ENCODE measurements at places on chromosomes 1 and 21.

- peak; percentile 60 for DNase-seq
Observed at GRCh38 chr1:241591317-241591716, 48.9 kb downstream of the CHML start.

- no peak for DNase-seq
Observed at GRCh38 chr1:32881291-32881690, 5.0 kb upstream of the HPCA start.

- no peak for DNase-seq
Observed at GRCh38 chr21:46077674-46078101, 20.2 kb upstream of the COL6A2 start.

GRCh38 chr1:112702420-112703261 lies 4.3 kb downstream of the RHOC start:
- DNase-seq, result no peak

DNA sequence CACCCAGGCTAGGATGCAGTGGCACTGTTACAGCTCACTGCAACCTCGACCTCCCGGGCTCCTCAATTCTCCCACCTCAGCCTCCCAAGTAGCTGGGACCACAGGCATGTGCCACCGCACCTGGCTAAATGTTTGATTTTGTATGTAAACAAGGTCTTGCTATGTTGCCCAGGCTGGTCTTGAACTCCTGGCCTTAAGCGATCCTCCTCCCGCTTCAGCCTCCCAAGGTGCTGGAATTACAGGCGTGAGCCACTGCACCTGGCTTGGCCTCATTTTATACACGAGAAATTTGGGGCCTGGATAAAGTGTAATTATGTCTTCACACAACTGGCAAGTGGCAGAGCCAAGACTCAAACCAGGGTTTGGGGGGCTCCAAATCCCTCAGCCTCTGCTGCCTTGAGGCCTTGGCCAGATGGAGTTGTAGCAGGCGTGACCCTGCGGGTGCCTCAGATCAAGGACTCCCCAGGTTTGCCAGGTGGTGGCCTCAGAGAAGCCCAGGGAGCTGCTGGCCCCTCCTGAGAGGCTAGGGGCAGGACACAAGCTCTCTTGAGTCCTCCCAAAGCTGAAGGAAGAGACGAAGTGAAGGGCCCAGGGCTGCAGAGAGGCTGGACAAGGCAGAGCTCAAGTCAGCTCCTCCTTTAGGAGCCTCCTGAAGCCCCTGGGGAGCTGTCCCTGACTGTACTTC lies 61.7 kb downstream of the MDM4 start:
- no peak for DNase-seq

GRCh38 chr1:245197911-245198379 lies 43.2 kb downstream of the KIF26B start:
- DNase-seq, result peak; percentile 73

- DNase-seq, result peak; percentile 36
Observed at GRCh38 chr21:33478935-33479678, 667 bp downstream of the TMEM50B start.

- no peak for DNase-seq
Observed at GRCh38 chr1:26470878-26471497, 1.3 kb upstream of the HMGN2 start.

DNA sequence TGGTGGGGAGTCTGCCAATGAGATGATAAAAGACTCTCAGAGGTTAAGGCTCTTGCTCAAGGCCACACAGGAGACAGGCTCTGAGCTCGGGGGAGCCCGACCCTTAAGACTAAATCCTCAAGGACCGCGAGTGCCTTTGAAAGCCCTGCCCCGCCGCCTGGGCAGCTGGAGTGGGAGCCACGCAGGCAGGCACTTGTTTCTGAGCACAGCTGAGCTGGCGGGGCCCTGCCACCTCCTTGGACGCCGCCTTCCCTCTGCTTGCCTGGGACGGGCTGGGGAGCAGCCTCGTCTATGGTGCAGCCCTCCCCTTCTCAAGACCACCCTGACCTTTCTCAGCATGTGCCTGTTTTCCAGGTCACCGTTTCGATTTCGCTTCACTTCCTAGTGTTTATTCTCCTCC lies 169.3 kb downstream of the CAMTA1 start:
- DNase-seq, result no peak

DNA sequence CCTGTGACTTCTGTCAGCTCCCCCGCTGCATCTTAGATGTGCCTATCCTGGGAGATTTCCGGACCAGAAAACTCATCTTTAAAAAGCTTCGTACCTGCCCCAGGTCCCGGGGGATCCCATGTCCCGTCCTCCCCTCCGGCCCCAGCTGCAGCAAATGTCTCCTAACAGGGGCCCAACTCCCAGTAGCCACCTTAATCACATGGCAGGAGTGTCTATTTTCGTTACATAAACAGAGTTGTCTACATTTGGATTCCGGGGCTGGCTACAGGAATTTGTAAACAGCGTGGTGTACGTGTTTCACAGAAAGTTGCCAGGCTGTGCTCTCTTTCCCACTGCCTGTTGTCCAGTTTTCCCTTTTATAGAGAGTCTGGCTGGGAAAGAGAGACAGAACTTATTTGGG lies 17.9 kb upstream of the KCNE2 start:
- DNase-seq, result peak; percentile 33

DNA sequence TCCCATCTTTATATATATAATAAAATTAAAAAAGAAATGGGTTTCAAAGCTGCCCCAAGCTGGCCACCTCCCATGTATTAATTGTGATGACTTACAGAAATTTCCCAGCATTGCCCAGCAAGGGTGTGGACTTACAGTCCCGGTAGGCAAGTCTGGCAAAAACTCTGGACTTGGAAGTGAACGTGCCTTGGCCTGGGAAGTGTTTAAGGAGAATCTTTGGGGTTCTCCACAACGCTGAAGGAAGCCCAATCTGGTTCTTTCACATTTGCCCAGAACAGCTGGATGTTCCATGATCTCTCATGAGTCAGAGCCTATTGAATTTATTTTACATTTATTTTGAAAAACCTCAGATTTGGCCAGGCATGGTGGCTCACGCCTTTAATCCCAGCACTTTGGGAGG lies 98.4 kb upstream of the SLC45A1 start:
- no peak for DNase-seq

DNA sequence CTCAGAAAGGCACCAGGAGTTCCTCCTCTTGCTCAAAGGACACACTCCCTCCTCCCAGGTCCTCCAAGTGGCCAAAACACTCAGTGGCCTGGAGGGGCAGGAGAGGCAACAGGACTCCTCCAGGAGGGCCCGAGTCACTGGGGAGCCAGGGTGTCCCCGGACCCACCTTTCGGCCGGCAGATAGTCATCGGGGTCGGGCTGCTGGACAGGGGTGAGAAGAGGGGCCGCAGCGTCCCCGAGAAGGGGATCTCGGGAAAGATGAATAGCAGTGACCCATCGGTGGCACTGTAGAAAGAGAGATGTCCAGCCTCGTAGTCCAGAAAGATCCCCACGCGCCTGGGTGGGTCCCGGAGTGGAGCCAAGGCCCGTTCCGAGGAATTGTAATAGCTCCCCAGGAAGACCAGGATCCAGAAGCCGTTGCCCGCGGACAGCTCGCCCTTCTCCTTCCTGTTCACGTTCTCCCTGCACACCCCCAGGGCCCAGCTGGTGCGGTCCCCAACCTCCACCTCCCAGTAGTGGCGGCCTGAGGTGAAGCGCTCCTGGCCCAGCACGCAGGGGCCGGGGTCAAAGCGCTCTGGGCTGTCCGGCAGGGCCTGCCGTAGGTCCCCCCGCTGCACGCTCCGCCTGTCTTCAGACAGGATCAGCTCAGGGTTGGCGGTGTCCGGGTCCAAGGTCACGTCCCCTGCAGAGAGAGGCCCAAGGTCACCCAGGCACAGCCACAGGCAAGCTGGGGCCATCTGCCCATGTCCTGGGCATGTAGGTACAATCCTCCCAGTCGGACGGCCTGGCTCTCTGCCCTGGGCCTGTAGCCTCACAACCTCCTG lies 11.9 kb downstream of the TRIM11 start:
- no peak for DNase-seq

GRCh38 chr1:64678366-64678765 lies 66.5 kb upstream of the RAVER2 start:
- DNase-seq, result no peak

GRCh38 chr1:32761936-32762335 lies 55.2 kb downstream of the YARS1 start:
- no peak for DNase-seq

DNA sequence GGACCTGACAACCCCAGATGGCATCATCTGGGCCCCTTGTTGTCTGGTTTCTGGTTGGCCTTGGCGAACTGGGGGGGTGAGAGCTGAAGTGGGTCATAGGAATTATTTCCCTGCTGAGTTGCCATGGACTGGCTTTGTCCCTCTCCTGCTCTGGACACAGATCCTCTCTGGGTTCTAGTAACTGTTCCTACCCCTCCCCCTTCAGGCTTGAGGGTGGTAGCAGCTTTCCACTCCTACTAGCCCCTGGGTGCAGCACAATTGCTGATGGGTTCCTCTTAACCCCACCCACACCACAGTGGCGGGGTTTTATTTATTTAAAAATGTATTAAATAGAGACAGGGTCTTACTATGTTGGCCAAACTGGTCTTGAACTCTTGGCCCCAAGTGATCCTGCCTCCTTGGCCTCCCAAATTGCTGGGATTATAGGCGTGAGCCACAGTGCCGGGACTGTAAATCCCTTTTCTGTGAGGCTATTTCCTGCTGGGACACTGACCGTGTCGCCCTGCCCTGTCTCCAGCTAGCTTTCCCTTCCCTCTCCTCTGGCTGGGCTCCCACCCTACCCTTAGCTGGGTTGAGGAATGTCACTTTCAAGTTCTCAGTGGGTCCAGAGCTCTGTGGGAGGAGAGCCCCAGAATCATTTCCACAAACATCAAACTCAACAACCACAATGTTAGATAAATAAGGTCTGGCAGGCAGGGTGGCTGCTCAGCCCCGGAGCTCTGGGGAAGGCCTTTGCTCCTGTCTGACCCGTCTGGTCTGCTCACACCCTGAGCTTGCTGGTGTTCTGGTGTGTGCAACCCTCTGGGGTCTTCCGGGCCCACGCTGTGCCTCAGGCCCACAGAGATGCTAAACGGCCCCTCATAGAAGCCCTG lies 112.7 kb upstream of the WNT4 start:
- peak; percentile 9 for DNase-seq

GRCh38 chr1:161492827-161493226 lies 12.4 kb upstream of the FCGR2A start:
- no peak for DNase-seq

- no peak for DNase-seq
Observed at GRCh38 chr1:116201911-116202310, 90.7 kb downstream of the MAB21L3 start.

- no peak for DNase-seq
Observed at GRCh38 chr21:41594268-41594667, 86.3 kb upstream of the TMPRSS2 start.

DNA sequence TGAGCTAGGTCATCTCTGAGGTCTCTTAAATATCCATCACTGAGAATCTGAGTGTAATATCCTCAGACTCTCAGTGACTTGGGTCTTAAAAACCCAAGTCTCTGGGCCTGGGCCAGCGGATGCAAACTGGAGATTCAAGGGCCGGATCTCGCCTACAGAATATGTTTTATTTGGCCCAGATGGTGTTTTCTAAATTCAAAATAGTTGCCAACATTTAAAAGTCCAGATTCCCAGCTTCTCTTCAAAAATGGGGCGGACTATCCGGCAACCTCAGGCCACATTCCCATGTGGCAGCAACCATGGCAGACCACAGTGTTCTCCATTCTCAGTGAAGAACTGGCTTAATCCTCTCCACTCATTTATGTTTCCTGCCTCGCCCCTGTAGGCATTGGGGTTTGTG lies 12.7 kb upstream of the HEYL start:
- no peak for DNase-seq

DNA sequence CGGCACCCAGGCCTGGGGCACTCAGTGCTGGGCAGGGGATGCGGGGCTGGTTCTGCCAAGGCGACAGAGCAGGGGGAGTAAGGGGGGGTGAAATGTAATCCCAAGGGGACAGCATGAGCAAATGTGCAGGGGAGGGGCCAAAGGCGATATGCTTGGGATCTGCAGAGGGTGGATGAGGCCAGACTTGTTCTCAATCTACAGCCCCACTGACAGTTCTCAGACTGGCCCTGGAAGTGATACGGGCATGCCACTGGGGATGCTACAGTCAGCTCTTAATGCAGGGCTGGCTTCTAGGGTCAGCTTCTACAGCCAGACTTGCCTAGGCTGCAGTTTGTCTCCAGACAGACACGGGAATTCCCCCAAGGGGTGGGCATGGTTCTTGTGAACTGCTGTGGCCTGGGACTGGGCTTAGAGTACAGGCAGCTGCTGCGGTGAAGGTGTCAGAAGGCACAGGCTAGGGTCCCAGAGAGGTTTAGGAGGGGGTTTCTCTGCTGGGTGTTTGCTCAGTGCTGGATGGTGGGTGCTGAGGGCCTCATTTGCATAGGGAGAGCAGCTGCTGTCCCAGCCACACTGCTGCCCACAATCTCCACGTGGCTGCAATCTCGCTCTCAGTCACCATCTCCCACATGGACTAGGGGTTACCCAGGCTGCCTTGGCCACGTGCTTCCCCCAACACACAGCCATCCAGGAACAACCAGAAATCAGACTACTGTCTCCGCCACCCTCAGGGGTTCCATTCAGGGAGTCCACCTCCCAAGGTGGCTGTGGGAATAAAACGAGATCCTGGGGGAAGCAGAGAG lies 190.1 kb downstream of the HIVEP3 start:
- no peak for DNase-seq

DNA sequence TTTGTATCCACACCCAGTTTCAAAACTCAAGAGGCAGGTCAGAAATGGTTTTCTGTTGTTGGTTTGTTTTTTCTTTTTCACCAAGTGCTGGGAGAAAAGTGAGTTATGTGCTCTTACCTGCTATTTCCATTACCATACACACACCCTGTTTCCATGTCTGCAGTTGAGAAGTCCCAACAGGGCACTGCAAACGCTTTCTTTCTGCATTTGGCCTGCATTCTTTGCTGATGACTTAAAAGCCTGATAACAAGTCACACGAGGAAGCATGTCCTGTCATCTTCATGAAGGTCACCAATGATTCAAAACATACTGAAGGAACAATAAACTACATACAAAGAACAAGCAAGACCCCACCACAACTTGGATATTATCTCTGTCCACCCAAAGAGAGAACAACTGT lies 24.8 kb upstream of the KCNE1 start:
- peak; percentile 65 for DNase-seq

DNA sequence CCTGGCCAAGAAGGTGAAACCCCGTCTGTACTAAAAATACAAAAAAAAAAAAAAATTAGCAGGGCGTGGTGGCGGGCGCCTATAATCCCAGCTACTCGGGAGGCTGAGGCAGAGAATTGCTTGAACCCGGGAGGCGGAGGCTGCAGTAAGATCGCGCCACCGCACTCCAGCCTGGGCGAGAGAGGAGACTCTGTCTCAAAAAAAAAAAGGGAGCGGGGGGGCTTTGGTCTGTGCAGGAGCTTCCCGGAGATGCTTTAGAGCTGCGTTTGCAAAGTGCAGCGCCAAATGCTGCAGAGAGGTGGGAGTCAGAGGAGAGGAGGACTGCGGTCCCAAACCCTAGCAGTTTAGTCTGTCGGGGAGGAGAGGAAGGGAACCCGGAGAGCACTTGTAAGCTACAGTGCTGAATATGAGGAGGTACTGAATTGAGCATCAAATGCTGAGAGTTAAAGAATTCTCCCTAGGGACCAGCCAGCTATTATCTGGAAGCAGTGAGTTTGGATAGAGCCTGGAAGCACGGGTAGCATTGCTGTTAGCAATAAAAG lies 569 bp downstream of the FALEC start:
- DNase-seq, result no peak

GRCh38 chr1:43285269-43285990 lies at the start of gene C1orf210:
Gene C1orf210 (minus strand): TSS chr1:43285581. CDS start chr1:43283270, 2,311 bp downstream.
- DNase-seq, result no peak
